ENCODE measurements at places on chromosomes 7 and 10.

- DNase-seq = no peak
Measured at GRCh38 chr10:122326385-122326784, 48.1 kb upstream of the PLEKHA1 start.

DNA sequence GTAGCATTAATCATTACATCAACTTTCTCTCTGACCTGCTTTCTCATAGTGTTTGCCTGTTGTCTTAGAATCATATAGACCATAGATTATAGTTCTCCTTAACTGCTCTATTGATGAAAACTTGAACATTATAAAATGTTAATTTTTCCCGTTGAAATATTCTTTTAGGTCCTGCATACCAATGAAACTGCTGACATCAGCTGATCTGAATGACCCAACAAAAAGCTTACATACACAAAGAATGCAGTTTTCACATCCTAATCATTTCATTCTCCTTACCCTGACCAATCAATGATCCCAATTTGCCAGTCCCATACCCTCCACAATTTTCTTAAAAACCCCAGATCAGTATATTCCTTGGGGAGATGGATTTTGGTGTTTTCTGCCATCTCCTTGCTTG is 302.9 kb upstream of the MBL2 start:
- no peak for DNase-seq

- no peak for DNase-seq
Measured at GRCh38 chr10:13136651-13137050, 24.7 kb upstream of the MCM10 start.

DNA sequence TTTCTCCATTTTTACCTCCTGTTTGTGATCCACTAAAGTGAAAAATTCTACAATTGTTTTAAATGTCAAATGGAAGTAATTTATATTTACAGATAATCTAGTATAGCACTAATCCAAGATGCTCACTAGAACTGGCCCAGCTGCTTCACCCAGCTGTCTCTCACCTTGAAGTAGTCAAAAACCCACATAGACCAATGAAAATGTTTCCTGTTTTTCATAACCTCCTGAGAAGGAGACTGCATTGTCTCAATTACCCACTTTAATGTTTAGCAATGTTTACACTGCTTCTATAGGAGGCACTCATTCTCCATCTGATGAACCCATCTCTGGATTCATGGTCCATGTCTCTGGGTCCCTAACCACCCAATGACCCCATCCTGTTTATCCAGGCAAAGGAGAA is 56.1 kb upstream of the ADO start:
- no peak for DNase-seq

DNA sequence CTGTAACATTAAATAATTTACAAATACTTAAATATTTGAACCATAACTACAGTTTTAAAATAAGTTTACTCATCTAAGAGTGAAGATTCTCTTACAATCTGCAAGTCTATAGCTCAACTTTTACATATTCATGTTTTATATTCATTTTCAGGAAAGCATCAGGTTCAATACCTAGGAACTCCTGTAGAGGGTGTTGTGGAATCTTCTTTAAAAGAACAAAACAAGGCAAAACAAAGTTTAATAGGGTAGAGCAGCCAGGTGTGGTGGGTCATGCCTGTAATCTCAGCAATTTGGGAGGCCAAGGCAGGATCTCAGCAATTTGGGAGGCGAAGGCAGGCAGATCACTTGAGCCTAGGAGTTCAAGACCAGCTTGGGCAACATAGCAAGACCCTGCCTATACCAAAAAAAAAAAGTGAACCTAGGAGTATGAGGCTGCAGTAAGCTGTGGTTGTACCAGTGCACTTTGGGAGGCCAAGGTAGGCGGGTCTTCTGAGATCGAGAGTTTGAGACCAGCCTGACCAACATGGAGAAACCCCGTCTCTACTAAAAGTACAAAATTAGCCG is 45.1 kb downstream of the ST8SIA6 start:
- no peak for DNase-seq

DNA sequence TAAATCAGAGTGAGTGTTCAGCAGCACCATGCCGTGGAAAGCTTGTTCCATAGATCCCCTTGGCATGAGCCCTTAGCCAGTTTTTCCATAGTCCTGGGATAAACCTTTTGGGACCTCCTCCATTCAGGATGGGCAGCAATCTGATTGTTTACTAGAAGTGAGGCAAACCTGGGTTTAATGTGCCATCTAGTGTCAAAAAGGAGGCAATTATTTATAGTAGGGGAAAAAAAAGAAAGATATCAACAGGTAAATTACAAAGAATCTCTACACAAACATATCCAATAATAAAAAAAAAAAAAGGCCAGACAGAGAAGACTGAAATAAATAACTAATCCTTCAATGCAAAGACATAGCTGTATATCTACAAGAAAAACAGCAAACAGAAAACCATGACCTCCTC is 229.0 kb upstream of the STK17A start:
- no peak for DNase-seq

- DNase-seq = no peak
Measured at GRCh38 chr7:113562242-113562641, 356.6 kb downstream of the PPP1R3A start.

- DNase-seq = peak; percentile 28
Measured at GRCh38 chr10:122939856-122940543, 14.0 kb downstream of the C10orf88 start.

GRCh38 chr10:25083546-25084111 is 67.2 kb downstream of the THNSL1 start:
- DNase-seq = no peak

DNA sequence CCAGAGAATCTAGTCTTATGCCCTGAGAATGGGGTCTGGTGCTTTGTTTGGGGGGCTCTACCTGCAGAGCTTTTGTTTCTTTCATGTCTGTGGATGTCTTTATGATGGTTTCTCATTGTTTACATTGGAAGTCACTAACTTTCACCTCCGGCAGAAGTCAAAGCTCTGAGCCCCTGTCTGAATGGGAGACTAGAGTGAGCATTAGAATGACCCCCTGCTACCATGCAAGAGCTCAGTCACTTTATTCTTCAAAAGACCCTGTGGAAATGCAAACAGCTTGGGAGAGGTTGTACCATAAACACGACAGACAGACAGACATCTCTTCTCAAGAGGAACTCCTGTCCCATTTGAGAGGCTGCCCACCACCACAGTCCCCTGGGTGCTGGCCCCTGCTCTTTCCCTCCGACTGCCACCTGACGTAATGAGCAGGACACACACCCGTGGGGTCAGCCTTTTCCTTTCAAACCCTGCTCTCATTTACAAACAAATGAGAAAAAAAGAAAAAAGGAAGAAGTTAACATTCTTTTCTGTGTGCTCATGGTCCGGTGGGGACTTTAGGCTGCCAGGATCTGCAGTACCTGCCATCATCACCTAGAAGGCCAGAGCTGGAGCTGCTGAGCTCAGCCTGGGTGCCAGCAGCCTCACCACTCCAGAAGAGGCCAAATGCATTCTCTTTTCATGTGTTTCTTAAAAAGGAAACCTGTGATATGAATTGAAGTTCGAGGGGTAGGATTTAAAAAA is 91.6 kb downstream of the FZD1 start:
- DNase-seq = no peak

GRCh38 chr10:111390813-111391563 is 314.2 kb downstream of the ADRA2A start:
- no peak for DNase-seq

DNA sequence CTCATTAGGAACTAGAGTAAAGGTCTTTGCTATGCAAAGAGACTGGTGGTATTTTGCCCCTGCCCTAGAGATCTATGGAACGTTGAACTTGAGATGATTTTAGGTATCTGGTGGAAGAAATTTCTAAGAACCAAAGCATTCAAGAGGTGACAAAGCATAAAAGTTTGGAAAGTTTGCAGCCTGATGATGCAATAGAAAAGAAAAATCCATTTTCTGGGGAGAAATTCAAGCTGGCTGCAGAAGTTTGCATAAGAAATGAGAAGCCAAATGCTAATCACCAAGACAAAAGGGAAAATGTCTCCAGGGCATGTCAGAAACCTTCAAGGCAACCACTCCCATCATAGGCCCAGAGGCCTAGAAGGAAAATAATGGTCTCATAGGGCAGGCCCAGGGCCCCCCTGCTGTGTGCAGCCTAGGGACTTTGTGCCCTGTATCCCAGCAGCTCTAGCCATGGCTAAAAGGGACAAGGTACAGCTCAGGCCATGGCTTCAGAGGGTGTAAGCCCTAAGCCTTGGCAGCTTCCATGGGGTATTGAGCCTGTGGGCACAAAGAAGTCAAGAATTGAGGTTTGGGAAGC is 16.5 kb downstream of the TFPI2 start:
- DNase-seq = no peak

DNA sequence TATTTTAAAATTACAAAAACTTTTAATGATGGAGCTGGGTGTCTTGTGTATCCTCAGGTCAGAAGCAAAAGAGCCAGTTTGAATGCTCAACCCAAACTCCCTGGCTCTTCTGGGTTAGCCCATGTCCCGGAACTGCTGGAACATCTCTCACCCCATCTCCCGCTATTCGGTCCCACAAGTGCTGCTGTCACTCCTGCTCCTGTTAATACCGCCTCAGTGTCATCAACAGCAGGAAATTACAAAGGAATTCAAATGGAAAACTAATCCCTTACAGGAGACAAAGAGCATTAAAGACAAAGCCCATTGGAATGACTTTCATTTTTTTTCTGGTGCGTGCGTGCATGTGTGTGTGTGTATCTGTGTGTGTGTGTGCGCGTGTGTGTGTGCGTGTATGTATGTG is 112.0 kb upstream of the C7orf33 start:
- DNase-seq = no peak

DNA sequence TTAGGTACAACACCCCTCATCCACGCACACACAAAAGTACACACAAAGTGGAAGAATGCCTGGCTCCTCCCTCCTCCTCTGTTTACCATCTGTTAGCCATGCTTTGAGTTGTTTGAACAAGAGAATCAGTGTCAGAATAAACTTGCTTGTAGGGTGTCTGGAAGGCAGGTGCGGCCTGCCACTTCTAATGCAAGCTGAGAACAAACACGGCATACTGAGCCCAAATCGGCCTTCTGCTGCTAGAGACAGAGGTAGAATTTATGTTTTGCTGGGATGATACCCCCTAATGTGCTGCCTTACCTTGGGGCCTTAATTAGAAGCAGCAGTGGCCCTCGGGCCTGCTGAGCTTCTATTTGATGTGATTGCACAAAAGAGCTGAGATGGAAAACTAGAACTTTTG is 24.9 kb upstream of the FAM180A start:
- DNase-seq = no peak

DNA sequence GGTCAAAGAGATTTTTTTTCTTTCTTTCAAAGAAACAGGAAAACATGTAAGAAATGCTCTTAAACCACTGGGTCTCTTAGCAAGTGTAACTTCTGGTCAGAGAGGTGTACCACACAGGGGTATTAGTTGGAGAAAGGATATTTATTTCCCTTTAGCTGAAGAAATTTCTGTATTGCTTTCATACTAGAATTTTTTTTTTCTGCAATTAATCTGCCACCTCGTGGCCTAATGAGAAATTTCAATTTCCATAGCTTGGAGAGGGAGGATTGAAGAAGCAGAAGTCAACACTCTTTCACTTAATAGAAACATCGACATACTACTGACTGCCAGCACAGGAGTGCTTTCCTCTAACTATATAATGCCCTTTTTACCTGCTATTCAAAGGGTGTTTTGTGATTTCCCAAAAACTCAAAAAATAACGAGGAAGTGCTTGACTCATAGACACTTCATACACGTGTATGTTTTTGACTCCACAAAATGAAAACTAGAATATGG is 177.6 kb upstream of the NAMPT start:
- DNase-seq = no peak

DNA sequence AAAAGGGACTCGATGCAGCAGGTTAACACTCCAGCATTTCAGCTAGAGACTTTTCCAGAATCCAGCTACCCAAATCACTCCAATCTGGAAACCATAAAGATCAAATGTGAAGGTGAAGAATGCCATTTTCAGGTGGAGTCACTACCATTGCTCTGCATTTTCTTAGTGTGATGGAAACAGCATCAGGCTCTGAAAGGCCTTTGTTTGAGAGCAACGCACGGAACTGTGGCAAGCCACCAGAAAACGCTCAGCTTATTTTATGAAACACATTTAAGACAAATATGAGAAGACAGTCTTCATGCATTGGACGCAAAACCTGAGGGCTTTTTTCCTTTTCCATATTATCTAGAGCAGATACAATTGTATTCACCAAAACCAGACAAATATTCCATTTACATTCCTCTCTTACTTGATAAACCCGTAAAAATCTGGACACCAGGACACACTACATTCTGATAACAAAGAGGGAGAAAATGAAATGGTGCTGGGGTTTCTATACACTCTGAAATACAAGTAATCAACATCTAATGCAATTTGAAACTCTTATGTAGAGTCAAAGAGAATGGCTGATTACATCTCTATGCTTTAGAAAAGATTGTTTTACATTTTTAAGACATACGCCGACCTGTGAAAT is 99.1 kb downstream of the NRP1 start:
- DNase-seq = no peak

GRCh38 chr10:3110782-3111620 is 43.7 kb downstream of the PFKP start:
- DNase-seq = no peak

DNA sequence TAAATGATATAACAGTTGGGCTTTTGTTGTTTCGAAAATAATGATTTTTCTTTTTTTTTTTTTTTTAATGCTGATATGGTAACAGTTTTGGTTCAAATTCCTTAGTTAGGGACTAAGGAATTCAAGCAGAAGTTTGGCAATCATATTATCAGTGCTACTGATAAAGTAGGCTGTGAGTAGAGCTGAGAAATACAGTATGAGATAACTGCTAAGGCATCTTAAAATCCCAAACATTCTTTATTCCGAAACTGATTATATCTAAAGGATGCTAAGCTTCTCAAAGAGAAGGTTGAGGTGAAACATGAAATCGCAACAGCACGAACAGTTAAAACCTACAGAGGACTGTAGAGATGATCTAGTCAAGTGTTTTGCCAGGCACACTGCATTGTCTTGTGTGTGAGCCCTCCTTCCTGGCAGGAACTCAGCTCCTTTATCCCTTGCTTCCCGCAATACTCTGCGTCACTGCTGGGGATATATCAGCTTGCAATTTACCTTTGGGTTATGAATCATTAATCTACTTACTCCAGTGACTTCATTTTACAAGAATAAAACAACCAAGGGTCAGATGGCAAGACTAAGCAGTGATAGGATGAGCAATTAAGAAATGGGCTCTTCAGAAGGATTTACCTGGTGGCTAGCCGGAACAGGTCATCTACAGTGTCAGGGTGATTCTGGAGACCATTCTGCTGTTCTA is 36.7 kb downstream of the IRF5 start:
- DNase-seq = no peak

DNA sequence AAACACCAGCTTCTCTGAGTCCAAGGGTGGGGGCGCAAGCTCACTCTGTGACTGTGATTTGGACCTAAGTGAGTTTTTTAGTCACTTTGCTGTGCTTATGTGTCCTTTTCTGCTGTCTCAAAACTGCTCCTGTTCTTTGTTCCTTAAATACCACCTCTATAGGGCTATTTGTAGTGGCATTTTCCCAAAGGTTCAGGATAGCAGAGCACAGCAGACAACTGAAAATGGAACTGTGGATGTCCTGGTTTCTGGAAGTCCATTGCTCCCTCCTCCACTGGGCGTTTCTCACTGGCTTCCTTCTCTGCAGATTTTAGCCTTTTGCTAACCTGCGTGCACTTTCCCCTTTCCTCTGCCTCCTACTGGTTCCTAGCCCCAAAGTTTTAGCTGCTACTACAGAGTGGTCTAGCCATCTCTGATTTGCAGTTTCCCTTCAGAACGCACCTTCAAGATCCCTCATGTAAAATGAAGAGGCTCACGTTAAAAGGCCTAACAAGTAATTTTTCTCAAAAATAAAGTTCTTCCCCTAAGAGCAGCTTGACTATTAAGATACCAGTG is 25.6 kb downstream of the BLVRA start:
- no peak for DNase-seq

Measured in skeletal muscle cell (primary cell).